ENCODE measurements at places on chromosomes 6 and 20.

GRCh38 chr6:170286246-170286933 is 4.5 kb downstream of the DLL1 start:
- DNase-seq: no peak

DNA sequence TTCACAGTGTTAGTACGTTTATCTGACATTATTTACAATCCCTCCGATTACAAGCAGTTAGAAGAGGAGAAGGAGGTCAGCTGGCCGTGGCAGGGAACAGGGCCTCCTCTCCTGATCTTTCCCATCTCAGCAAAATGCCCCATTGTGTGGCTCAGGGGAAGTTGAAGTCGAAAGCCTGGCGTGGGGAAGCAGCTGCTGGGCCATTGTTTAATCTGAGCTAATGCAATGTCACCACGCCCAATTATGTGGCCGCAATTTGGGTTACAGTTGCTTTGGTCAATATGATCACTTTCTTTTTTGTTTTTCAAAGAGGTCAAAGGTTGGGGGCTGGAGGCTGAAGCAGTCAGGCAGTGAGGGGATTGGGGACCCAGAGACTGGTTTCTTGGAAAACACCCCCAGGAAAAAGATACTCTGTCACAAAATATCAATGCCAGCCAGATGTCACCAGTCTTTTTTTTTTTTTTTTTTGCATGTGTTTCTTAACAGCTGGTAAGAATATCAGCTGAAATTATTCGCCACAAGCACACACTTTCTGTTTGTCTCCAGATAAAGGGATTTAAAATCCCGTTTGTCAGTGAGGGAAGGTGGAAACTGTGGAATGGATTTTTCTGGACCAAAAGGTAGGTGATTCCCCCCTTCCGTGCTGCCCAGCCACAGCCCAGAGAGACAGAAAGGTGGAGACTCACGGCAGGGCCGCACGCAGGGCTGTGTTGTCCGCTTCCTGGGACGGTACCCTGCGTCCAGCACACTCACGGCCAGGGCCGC is 24.6 kb downstream of the DLL1 start:
- DNase-seq: peak; percentile 61

DNA sequence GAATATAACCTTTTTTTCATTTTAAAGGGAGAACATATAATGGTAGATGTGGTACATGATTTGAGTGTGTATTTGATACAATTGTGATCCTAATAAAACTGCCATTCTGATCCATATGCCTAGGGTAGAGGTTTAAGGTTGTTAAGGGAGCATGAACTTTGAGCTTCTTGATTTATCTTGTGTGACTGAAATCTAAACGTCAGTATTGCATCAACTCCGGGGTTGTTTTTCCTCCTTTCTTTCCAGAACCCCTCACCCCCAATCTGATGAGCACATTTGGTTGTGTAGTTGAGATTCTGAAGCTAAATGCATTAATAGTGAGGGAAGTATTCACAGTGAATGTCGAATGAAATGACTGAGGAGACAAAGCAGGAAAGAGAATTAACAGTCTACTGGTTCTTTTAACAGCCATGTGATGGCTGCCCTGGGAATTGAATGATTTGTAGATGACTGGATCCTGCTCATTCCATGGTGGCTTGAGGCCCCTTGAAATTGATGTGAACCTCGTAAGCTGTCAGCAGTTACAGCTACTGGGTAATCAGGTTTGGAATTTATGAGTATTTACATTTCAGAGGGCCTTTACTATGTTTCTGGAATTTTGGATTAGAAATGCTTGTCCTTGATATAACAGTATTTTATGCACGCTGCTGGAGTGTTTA is 44.8 kb downstream of the FARS2 start:
- DNase-seq: no peak

DNA sequence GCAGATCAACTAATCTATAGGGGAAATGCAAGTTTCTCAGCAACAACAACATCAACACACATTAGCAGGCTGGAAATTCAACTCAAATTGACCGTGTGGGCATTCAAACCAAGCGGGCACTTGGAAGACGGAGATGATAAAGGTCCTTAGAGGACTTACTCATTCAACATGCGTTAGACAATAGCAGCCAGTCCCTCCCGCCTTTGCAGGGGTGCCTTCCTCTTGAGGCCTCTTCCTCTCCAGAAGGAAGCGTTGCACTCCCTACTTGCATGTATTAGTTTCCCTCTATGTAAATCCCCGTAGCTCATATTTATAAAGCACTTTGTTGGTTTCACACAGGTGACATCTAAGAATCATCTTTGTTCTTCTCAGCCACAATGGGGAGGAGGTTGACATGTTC is 300.8 kb upstream of the STXBP5 start:
- DNase-seq: no peak

GRCh38 chr6:149419696-149420404 is 19.8 kb downstream of the SUMO4 start:
- no peak for DNase-seq

- no peak for DNase-seq
These were observed 460 bp downstream of the PLAGL1 start for GRCh38 chr6:144007478-144008119.

GRCh38 chr20:38617011-38617829 is 15.6 kb downstream of the ARHGAP40 start:
- DNase-seq: no peak

- no peak for DNase-seq
These were observed 188.3 kb upstream of the GMDS start for GRCh38 chr6:2433711-2434110.
